ENCODE measurements at places on chromosomes 11 and 22. TPM values are rescaled to one million over a fixed set of nuclear protein-coding genes. Genes with fewer than 3 reads are reported as not detected.

GRCh38 chr11:13765886-13766285 lies 97.4 kb downstream of the FAR1 start:
- no peak for DNase-seq

Gene DDI1
- not detected for polyA plus RNA-seq

Gene TSSK2
- not detected for polyA plus RNA-seq

Gene LIMK2
- 26.7 TPM for polyA plus RNA-seq

Gene AMBRA1
- 11.7 TPM for polyA plus RNA-seq

- no peak for DNase-seq
These were observed 8.8 kb downstream of the POU2F3 start for GRCh38 chr11:120248551-120249278.

Gene NUDT8
- 2.2 TPM for polyA plus RNA-seq

GRCh38 chr11:74195828-74196227 lies 24.7 kb downstream of the PPME1 start:
- DNase-seq: no peak

DNA sequence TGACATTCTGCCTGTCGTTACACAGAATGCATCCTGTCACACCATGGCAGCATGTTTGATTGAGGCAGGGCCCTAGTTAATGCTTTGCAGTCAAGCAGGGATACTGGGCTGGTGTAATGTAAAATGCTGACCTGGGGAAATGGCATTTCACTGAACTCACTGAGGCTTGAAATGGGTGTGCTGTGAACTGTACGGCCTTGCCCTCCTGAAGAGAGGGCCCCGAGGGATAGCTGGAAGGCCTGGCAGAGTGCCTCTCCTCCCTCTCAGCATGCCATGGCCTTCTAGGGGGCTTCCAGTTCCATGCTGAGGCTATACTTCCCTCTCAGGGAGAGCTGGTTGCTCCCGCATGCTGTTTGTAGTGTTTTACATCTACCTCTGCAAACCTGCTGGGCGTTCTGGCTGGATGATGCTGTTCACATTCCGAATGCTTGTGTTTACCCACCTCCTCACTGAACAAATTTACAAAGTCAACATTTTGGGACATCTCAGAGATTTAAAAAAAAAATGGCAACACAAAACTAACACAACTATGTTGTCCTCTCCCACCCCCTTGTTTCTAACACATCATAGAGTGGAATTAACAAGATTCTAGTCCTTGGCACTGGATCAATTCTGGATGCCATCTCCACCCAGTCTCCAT lies 416.7 kb upstream of the CADM1 start:
- DNase-seq: no peak

DNA sequence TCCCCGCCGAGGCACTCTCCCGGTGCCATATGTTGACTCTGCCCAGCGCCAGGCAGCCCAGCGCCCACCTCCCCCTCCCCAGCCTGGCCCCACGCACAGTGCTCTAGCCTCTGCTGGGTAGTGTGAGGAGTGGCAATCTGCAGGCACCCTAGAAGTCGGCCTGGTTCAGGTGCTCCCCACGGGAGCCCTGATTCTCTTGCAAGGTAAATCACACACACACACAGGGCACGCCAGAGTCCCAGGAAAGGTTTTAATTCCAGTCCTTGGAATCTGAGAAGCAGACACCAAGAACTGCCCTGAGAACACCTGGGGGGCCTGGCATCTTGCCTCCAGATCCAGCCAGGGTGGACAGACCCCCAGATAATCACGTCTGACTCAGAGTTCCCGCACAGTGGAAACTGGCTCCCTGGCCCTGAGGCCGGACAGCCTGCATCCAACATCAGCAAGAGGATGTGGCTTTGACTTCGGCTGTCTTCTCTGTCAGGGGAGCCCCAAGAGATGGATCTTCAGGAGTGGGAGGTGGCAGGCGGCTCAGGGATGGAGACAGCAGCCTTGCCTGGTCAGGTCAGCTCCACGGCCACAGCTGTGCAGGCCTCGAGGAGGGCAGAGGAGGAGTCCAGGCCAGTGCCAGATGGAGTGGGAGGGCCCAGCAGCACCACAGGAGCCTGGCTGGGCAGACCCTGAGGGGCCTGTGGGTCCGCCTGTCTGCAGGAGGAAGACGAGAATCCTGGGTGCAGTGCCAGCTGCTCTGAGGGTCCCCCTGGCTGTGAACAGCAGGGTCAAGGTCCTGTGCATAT lies 1.1 kb upstream of the RIN1 start:
- DNase-seq: no peak

Gene DDX25
- 0.67 TPM for polyA plus RNA-seq

DNA sequence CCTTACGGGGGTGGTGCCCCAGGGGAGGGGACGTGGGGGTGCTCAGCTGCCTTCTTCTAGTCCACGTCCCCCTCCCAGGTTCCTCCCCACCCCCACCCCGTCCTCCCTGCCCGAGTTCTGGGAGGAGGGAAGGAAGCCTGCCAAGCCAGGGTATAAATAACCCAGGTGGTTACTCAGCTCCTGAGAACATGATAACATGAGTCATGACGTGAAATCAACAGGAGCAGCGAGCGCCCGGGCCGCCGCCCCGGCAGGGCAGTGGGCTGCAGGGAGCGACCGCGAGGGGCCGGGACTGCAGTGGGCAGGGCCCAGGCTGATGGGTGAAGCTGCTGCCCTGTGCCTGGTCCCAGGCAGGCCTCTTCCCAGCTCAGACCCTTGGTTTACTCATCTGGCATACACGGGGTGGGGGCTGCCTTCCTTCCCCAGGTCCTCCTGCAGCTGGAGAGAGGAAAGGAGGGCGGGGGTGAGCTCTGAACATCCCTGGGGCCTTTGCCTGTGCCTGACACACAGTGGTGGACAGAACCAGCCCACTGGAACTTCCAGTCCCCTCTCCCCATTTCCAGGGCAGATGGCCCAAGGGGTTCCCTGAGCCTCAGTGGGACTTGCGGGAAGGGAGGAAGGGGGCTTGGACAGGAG lies 8.8 kb upstream of the PDGFB start:
- DNase-seq: no peak

DNA sequence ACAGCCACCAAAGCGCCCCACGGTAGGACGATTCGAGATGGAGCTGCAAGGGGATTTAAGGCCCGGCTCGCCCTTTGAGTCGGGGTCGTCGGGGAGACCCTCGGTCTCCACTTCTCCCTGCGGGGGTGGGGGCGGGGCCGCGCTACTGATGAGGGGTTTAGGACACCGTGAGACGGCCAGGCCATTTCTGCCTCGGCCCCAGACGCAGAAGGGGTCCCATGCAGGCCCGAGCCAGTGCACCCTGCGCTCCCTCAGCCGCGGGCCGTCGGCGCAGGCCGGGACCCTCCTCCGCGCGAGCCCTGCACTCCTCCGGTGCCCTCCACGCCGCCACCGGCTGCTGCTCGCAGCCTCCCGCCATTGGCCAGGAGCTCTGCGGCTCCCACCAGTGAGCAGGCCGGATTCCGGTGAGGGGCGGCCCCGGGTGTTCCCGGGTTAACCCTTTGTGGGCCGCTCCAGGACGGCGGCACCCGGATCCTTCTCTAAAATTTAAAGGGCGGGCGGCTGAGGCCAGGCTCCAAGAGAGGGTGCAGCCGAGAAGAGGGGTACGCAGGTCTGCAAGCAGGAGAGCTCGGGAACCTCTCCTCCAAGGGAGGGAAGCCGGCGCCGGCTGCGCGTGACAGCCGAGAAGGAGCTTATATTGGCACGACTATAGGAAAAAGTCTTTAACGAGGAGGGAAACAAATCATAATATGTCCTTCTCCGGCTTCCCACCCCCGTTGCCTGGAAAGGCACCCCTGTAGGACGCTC lies 18.0 kb downstream of the CREB3L1 start:
- DNase-seq: peak; percentile 86

Gene IL10RA
- 4.4 TPM for polyA plus RNA-seq

DNA sequence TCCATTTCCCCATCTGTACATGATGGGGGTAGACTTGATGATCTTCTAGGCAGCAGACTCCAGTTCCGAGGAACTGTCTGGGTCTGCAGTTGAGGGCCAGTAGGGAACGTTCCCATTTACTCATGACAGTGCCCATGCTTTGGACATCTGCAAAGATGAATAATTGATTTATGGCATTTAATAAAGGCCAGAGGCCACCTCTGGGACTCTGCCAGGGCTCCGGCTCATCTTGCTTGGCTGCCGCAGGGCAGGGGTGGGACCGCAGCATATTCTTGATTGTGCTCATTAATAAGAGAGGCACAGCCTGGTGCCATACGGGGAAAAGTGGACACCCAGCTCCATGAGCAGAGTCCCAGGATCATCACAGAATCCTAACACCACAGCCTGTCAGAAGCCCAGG lies 28.1 kb upstream of the KLHL35 start:
- no peak for DNase-seq

DNA sequence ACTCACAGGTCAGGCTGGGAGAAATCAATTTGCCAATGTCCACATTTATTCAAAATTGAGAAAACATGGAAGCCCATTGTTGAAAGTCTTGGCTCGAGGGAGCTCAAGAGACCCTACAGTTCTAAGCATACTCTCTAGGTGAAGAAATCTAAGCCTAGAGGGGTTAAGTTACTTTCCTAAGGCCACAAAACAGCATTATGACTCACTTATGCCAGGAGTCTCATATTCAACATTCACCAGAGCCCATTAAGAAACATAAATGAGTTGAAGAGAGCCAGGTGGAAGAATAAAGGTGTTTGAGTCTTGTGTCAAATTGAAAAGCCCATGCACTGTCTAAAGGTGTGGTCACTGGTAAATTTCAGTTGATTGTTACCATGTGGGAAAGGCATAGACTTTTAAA lies 108.1 kb downstream of the INSC start:
- no peak for DNase-seq

DNA sequence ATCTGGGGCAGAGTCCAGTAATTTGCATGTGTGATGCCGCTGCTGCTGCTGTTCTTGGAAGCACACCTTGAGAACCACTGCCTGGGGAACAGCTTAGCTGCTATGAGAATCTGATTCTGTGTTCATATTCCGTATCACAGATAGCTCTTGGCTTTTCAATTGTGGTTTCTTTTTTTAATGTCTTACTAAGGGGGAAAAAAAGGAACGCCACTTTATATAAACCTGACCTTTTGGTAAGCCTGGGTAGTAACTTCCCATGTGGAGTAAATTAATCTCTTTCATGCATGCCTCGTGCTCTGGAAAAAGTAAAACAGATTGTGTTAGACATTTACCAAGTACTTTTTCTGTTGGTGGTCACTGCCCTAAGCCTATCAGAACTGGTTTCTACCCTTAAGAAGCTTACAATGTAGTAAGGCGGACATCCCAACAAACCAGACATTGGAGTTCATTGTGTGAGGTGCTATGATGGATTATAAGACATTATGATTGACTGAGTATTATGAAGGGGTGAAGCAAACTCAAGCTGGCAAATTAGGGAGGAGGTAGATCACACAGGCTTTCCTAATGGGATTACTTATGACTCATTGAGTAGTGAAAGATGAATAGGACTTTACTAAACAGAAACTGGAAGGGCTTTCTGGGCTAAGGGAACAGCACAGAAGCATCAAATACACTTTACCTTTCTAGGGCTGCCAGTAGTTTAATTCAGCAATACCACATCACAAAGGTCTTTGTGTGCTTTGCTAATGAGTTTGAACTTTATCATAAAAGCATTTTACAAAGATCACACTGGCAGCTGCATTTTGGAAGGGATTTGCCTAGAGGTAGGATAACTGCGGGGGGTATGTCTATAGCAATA lies 64.7 kb downstream of the MAML2 start:
- DNase-seq: no peak

- no peak for DNase-seq
These were observed 11.5 kb downstream of the PARVG start for GRCh38 chr22:44192098-44192815.

Gene OR10D3
- not detected for polyA plus RNA-seq

- DNase-seq: no peak
These were observed 987 bp upstream of the GRIK4 start for GRCh38 chr11:120510406-120511115.

Gene DDIAS
- polyA plus RNA-seq: 4.5 TPM

GRCh38 chr11:88849368-88849767 lies 216.4 kb downstream of the GRM5 start:
- DNase-seq: no peak

- DNase-seq: no peak
These were observed 199.5 kb downstream of the TENM4 start for GRCh38 chr11:79241205-79241851.

Gene TMEM151A
- not detected for polyA plus RNA-seq

DNA sequence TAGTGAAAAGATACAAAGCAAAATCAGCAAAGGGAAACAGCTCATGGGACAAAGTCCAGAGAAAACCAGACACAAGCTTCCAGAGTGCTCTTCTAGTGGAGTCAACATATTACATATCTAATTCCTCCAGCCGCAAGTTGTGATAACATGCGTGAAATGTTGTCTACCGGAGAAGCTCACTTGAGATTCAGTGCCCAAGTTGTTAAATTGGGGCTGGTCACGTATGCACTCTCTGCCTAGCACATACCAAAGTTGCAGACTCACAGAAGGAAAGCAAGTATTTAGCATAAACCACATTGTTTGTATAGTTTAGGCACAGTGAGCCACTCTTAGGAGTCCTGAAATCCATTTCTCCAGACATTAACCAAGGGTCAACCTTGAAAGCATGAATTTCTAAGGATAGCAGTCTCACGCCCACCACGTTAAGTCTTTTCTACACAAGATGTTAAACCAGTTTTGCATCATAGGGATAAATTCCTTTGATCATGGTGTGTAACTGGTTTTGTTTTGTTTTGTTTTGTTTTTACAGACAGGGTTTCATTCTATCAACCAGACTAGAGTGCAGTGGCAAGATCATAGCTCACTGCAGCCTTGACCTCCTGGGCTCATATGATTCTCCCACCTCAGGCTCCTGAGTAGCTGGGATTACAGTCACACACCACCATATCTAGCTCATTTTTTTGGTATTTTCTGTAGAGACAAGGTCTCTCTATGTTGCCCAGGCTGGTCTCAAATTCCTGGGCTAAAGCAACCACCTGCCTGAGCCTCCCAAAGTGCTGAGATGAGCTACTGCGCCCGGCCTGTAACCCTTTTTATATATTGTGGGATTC lies 39.5 kb upstream of the EP300 start:
- DNase-seq: no peak

GRCh38 chr11:128726458-128727139 lies 32.7 kb downstream of the FLI1 start:
- no peak for DNase-seq

DNA sequence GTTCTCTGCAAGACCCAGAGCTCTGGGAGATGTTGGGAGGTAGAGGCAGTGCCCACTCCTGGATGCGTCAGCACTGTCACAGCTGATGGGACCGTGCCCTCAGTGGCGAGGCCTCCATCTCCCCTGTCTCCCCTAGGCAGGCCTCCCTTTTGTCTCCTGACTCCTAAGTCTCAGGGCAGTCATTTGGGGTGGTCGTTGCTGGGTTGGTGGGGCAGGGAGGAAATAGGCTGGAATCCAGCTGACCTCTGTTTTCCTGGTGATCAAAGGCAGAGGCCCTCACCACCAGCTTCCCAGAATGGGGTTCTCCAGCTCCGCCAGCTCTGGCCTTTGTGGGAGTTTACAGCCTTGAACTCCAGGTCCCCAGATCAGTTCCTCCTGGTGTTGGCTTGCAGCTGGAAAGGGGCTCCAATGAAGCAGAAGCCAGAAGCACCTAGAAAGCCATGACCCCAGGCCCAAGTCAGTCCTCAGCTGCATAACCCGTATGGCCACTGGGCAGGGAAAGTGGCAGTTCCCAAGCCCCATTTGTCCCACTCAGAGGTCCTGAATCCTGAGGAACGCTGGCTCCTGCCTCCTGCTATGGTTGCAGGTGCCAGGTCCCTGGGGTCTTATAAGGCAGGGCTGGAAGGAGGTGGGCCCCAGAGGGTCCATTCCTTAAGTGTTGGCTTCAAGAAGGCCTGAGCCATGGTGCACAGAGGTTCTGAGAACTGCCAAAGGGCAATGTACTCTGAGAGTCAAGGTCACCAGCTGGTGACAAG lies 7.3 kb upstream of the FXYD2 start:
- DNase-seq: no peak

- DNase-seq: no peak
These were observed 27.8 kb downstream of the FCHSD2 start for GRCh38 chr11:73114110-73114834.

Gene MRPL17
- polyA plus RNA-seq: 58.0 TPM

Gene SLC16A8
- polyA plus RNA-seq: 2.5 TPM

Gene OR52D1
- polyA plus RNA-seq: not detected
